Activated CD8-positive, alpha-beta T cell treated with anti-CD3 and anti-CD28 coated beads for 36 hours (primary cell): ENCODE measurements at places on chromosomes 2 and 18.

DNA sequence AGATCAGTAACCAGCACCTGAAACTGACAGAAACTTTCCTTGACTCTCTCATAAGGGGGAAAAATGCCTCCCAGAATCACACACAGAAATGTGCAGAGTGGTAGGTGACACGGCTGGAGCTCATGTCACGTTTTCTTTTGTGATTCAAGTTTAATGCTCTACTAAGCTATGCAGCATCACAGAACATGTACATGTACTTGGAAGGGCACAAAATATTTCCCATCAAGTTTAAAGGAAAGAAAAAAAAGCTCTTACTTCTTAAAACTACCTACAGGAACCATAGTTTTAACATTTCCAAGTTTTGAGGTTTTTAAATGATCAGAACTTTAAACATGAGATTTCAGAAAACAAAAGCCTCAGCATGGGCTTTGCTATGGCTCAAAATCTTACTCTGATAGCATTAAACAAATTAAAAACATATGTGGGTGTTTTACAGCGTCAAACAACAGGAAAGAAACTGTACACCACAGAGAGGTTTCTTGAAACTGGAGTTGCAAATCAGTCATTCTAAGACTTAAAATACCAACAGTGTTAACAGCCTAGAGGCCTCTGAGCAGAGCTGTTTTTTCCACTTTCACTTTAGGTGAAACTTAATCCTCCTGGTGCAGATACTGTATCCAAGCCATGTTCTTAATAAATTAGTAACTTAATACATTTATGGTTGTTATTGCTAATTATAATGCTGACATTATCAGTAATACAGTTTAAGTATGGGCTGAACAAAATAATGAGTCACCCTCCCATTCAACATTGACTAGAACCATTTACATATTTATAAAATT lies 30.1 kb downstream of the MBP start:
- H3K36me3 ChIP-seq, result peaks cover 70% of the 10 kb centered on the region
- peak overlapping the region; percentile 63 for H3K4me3 ChIP-seq
- DNase-seq, result peak; percentile 32
- H3K27ac ChIP-seq, result peak overlapping the region; percentile 95
- peaks cover 94% of the 10 kb centered on the region for H3K4me1 ChIP-seq

DNA sequence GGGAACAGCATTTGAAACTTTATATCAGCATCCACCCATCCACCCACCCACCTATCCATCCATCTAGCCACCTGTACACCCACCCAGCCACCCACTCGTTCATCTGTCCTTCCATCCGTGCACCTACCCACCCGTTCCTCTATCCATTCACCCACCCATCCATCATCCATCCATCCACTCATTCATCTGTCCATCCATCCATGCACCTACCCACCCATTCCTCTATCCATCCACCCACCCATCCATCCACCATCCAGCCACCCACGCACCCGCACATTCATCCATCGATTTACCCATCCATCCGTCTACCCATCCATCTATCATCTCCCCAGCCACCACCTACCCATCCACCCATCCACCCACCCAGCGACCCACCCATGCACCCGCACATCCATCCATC lies 24.8 kb downstream of the LDLRAD4 start:
- peaks cover 2% of the 10 kb centered on the region for H3K36me3 ChIP-seq
- no peak overlapping the region for H3K4me3 ChIP-seq
- H3K4me1 ChIP-seq, result peaks cover 4% of the 10 kb centered on the region
- H3K27ac ChIP-seq, result no peak overlapping the region
- H3K27me3 ChIP-seq, result no peaks in the 10 kb centered on the region

- peaks cover 4% of the 10 kb centered on the region for H3K4me1 ChIP-seq
- DNase-seq, result no peak
- H3K27ac ChIP-seq, result no peak overlapping the region
- no peak overlapping the region for H3K4me3 ChIP-seq
These were observed 132.3 kb downstream of the RTP5 start for GRCh38 chr2:242001853-242002252.

GRCh38 chr2:152506843-152507242 lies 171.9 kb downstream of the FMNL2 start:
- H3K27me3 ChIP-seq, result peaks cover 1% of the 10 kb centered on the region
- H3K27ac ChIP-seq, result no peak overlapping the region
- DNase-seq, result no peak
- H3K4me3 ChIP-seq, result no peak overlapping the region

GRCh38 chr18:80198391-80198790 lies 48.9 kb downstream of the PARD6G start:
- peaks cover 30% of the 10 kb centered on the region for H3K27me3 ChIP-seq
- peaks cover 24% of the 10 kb centered on the region for H3K4me1 ChIP-seq
- DNase-seq, result no peak
